ENCODE measurements at places on chromosomes 1 and 21.

GRCh38 chr1:55869065-55869464 lies 653.9 kb upstream of the USP24 start:
- DNase-seq = peak; percentile 30

DNA sequence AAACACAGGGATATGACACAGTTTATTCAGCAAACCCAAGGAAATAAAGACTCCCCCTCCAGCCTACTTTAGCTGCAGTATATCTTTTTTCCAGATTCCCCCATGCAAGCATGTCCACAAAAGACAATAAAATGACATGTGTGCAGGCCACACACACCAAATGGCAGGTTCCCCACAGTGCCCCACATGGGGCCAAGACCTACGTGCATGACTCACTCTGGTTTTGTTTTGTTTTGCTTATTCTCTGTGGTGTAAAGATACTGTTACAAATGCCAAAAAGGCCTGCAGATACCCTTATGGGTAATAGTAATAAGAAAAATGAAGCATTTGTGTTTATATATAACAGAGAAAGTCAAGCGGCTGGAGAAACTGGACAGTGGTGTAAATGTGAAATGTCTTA lies 71.6 kb downstream of the RD3 start:
- DNase-seq = no peak

DNA sequence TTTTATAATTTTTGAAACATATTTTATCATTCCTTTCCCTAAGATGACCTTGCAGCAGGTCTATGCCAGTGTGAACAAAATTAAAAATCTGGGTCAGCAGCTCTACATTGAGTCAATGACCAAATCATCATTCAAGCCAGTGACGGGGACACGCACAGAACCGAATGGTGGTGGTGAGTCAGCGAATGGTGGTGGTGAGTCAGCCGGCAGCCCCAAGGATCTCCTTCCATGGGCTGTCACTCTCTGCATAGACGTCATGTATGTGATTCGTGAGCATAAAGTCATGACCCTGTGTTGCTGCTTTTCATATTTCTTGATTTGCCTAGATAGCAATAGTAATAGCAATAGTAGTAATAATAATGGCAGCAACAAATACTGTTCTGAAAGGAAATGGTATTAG lies 26.3 kb downstream of the PER3 start:
- DNase-seq = no peak

DNA sequence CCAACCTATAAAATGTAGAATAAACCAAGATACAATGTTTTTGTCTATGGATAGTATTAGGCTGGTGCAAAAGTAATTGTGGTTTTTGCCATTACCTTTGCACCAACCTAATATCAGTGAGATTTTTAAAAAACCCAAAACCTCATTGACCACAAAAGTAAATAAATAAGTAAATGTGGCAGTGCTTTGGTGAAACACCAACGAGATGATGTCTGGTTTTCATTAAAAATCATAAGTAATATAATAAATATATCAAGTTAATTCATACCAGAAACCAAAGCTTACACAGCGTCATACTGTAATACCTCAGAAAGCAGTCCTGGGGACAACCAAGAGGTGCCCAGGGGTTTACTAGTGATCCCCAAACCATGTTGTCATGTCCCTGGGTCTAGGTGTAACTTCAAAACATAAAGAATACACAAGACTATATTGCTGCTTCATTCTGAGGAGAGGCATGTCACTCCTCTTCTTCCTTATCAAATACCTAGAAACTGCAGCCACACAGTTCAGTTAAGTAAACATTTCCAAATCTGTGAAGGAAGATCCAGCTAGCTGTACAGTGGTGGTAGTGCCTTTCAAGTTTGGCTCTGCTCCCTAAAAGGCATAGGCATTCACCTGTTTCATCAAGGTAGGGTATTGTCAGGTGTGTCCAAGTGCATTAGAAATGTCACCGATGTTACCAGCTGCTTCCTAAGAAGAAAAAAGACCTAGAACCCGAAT lies 51.6 kb upstream of the ZC3H11B start:
- no peak for DNase-seq

- no peak for DNase-seq
Measured at GRCh38 chr1:230054092-230054749, 12.8 kb upstream of the GALNT2 start.

GRCh38 chr1:77280962-77281361 lies 857 bp upstream of the AK5 start:
- no peak for DNase-seq

- no peak for DNase-seq
Measured at GRCh38 chr1:33946836-33947235, 83.0 kb downstream of the HMGB4 start.

- no peak for DNase-seq
Measured at GRCh38 chr1:236692742-236693141, 6.4 kb downstream of the ACTN2 start.

DNA sequence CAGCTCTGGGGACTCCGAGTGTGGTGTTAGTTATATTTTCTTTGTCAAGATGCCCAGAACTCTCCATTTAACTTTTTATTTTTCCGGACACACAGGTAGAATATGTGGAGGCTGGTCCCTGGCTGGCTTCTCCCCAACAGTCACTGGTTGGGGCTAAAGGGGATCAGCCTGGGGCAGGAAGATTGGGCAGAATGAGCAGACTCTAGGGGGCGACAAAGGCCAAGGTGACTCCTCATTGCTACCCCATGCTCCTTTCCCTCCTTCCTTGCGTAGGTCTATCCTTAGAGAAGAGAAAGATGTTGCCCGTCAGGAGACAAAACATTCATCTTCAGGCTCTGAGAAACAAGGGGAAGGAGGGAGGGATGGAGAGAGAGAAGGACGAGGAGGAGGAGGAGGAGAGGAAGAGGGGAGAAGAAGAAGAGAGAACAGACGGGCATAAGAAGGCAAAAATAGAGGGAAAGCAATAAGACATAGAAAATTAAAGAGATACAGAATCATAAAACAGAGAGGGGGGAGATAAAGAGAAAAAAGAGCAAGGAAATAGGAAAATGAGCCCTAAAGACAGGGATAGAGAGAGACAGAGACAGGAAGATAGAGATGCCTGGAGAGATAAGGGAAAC lies 89.9 kb downstream of the FOXD2 start:
- no peak for DNase-seq

DNA sequence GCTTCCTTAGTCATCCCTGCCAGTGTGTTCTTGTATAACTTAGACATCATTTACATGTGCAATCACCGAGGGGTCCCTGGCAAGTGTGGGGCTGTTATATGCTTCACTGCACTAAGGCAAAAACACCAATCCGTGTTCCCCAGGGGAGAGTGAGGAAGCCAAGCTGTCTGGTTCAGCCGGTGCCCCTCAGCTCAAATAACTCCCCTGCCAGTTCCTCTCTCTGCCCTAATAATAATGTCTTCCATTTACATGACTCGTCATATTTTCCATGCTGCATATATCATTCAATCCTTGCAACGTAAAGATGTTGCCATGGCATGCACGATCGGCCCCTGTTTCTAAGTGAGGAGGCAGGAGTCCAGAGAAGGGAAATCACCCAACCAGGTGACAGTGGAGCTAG lies 24.4 kb upstream of the NDC1 start:
- DNase-seq = no peak

- DNase-seq = no peak
Measured at GRCh38 chr1:43499898-43500297, 30.8 kb upstream of the PTPRF start.

GRCh38 chr1:164651351-164651951 lies 92.5 kb downstream of the PBX1 start:
- DNase-seq = no peak

- no peak for DNase-seq
Measured at GRCh38 chr1:180415985-180416633, 86.3 kb downstream of the ACBD6 start.

DNA sequence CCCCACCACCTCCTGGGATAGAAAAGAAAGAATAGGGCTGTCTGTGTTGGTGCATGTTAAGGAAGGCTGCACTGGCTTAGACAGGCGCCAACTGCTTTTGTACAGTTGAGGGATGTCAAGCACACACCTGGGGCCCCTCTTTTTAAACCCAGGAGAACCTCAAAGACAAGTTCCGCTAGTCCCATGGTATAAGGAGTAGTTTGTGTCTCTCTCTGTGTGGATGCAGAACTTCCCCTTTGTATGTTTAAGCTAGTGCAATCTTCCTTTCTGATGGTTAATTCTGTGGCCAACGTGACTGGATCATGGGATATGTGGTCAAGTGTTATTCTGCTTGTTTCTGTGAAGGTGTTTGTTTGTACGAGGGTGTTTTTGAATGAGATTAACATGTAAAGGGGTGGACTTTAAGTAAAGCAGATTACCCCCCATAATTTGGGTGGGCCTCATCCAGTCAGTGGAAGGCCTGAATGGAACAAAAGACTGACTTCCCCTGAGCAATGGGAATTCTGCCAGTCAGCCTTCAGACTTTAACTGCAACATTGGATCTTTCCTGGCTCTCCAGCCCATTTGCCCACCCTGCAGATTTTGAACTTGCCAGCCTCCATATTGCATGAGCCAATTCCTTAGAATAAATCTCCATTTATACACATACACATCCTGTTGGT lies 9.5 kb upstream of the DUSP10 start:
- DNase-seq = no peak

GRCh38 chr1:190908246-190908645 lies 430.6 kb upstream of the BRINP3 start:
- no peak for DNase-seq

GRCh38 chr1:48785869-48786268 lies 9.2 kb upstream of the BEND5 start:
- DNase-seq = no peak

- no peak for DNase-seq
Measured at GRCh38 chr1:110370827-110371226, 20.0 kb downstream of the SLC16A4 start.

GRCh38 chr1:5734414-5734813 lies 257.8 kb downstream of the NPHP4 start:
- no peak for DNase-seq

GRCh38 chr1:38736399-38736798 lies 123.2 kb downstream of the RRAGC start:
- no peak for DNase-seq

- DNase-seq = no peak
Measured at GRCh38 chr1:98296681-98297080, 364.8 kb upstream of the SNX7 start.

- DNase-seq = no peak
Measured at GRCh38 chr1:43293896-43294760, 6.7 kb upstream of the TIE1 start.

- DNase-seq = no peak
Measured at GRCh38 chr1:43844114-43844513, 89.5 kb upstream of the ARTN start.

DNA sequence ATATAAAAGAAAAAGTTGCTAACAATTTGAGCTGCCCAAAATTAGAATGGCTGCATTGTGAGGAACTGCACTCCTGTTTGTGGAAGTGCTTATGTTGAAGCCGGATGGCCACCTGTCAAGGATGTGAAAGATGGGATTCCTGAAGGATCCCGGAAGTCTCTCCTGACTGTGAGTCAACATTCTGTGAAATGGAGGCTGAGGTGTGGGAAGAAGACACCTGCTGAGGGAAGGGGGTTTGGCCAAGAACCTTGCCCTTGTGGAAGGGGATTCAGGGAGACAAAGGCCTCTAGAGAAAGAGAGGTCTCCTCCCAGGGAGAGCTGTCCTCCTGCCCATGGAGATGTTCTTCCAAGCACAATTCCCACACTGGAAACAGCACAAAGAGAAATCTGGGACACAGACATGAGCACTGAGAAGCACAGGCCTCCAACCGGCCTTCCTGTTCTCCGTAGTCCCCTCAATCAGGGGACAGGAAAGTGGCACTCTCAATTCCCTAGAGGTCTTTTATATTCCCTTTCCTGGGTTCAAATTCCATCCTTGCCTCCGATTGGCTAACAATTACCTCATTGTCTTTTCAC lies 70.5 kb downstream of the CD2 start:
- no peak for DNase-seq

DNA sequence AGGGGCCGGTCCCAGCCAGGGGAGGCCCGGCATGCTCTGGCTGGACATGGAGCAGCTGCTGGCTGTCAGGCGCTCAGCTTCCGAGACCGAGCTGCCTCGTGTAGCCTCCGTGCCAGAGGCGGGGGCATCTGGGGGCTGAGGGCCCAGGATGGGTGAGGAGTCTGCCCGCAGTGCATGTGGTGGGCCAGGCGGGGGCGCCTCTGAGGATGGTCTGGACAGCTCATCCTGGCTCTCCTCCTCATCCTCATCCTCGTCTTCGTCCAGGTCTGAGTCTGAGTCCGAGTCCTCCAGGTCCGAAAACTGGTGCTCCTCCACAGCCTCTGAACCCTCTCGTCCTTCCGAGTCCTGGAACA lies 28.9 kb upstream of the EDN2 start:
- DNase-seq = no peak

- no peak for DNase-seq
Measured at GRCh38 chr1:158400871-158401270, 1.6 kb upstream of the OR10T2 start.

DNA sequence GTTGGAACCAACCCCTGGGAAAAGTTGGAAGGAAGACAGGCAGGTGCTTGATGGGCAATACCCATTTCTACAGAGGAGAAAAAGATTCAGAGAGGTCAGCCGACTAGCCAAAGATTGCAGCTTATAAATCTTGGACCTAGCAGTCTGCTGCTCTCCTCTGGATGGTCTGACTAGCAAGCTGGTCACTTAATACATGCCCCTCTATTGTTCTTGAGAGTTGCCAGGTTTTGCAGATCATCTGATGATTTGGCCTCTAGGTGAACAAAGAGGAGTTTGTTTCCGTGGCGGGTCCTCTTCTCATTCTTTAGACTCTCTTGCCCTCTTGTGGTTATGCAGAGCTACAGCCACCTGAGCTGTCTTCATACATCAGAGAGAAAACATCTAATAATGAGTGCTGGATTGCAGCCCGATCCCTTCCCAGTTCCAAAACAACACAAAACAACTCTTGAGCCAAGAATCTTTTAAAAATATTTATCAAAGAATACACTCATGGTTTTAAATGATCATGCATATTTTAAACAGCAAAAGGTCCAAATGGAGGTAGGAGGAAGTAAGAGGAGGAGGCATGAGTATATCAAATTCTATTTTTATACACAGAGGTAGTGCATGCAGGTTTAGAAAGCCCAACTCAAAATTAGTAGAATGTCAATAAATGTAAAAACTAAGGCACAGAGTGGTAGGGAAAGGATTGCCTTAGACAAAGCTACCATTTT lies 115.7 kb downstream of the SLC30A10 start:
- no peak for DNase-seq

DNA sequence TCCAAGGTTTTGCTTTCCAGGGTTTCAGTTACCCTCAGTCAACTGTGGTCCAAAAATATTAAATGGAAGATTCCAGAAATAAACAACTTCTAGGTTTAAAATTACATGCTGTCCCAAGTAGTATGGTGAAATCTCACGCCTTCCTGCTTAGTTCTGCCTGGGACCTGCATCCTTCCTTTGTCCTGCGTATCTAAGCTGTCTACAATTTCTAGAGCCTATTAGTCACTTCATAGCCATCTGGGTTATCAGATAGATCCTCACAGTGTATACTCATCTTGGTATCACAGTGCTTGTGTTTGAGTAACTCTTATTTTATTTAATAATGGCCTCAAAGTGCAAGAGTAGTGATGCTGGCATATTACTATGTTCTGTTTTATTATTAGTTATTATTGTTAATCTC lies 157.7 kb downstream of the ROR1 start:
- no peak for DNase-seq
